8988T (cell line): ENCODE measurements at places on chromosomes 3 and 15.

- DNase-seq = no peak
These were observed 11.1 kb upstream of the LINGO1 start for GRCh38 chr15:77643764-77644163.

DNA sequence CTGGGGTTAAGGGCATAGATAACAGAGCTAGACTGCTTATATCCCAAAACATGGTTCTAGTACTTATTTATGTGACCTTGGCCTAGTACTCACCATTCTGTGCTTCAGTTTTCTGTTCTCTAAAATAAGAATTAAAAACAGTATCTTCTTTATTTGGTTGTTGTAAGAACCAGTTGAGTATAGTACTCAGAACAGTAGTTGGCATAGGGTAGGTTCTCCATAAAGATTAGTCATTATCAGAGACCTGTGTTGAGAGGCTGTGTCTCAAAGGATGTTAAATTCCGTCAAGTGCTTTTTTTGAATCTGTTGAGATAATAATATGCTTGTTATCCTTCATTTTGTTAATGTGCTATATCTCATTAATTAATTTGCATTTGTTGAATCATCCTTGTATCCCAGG lies 47.4 kb upstream of the OSTN start:
- no peak for DNase-seq

DNA sequence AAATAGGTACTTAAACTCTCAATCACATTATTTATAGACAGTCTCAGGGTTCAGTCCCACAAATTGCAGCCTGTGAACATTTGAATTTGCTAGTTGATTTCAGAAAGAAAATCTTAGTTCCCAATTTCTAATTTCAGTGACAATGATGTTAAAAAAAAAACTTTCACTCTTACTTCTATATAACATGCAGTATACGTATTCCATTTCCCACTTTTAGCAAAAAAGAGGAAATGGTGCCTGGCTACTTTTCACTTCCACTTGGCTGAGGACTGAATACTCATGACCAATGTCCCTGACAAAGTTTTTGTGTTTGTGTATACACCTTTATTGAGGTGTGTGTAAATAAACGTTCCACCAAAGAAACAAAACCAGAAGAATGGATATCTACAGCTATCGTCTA lies 32.1 kb upstream of the XCR1 start:
- no peak for DNase-seq

DNA sequence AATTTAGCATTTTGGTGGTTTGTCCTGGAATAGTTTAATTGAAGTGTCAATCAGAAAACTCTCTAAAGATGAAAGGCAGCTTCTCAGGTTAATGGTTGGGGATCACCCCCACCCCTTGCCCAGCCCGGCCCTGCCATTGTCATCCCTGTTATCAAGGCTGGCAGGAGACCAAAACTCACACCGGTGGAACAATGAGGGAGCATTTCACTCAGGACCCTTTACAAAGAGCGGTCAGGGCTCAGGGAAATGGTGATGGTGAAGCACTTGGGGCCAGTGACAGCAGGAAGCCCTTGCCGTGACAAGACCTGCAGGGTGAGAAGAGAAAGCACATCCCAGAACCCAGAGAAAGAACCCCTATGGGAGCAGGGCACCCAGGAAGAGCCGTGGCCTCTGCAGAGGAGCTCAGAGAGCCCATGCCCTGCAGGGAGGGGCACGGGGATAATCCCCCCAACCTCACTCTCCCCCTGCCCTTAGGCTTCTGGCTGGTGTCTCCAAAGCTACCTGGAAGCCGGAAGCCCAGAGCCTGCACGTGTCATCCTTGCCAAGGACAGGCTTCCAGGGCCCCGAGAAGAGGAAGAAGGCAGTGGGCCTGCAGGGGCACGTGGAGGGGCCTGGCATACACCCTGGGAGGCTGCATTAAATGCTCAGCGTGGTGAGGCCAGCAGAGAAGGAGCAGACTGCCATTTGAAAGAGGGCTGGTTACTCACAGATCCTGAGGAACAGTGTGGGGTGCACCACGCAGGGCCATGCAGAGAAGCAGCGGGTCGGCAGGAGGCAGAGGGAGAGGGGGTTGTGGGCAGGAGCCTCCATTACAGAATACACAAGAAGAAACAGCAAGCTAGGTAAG lies 80.6 kb upstream of the PRR20G start:
- DNase-seq = no peak

DNA sequence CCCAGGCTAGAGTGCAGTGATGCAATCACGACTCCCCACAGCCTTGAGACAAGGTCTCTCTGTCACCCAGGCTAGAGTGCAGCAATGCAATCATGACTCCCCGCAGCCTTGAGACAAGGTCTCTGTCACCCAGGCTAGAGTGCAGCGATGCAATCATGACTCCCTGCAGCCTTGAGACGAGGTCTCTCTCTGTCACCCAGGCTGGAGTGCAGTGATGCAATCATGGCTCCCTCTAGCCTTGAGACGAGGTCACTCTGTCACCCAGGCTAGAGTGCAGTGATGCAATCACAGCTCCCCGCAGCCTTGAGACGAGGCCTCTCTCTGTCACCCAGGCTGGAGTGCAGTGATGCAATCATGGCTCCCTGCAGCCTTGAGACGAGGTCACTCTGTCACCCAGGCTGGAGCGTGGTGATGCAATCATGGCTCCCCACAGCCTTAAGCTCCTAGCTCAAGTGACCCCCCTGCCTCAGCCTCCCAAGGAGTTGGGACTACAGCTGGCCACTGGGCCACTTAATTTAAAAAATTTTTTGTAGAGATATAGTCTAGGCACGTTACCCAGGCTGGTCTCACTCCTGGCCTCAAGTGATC lies 26.1 kb downstream of the TFRC start:
- no peak for DNase-seq

DNA sequence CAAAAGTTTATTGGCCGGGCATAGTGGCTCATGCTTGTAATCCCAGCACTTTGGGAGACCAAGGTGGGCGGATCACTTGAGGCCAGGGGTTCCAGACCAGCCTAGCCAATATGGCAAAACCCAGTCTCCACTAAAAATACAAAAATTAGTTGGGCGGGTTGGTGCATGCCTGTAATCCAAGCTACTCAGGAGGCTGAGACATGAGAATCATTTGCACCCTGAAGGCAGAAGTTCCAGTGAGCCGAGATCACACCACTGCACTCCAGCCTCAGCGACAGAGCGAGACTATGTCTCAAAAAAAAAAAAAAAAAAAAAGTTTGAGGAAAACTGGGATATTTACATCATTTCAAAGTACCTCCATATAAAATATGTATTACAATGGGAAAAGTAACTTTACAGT lies 40.4 kb downstream of the ETFA start:
- DNase-seq = no peak

DNA sequence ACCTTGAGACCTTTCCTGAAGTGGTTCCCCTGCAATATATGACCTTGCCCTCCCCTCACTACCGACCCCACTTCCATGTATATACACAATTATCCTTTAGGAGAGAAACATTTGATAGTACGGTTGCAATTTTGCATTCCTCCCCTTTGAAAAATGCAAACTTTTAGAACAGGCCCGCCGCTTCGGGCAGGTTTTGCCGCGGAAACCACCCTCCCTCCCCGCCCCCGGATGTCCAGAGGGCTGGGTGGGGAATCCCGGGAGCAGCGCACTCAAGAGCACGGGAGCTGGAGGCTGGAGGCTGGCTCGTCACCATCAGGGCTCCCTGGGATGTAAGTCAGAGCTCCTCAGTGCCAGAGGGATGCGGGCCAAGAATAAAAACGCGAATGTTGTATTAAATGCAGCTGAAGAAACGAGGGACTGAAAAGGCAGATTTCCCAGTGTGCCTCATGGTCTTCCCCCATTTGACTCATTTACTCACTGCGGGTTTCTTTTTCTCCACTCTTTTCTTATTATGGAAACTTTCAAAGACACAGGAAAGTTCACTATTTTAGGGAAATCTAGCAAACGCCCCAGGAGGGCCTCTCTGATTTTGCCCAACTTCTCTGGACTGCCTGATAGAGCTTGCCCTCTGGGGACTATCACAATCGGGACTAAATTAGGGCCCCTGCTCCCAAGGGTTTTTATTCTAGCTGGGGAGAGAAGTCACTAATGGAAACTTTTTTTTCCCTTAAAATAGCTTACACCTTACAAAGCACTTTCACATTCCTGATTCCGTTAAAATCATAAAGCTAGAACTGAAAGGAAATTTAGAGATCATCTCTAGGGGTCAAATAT lies 2.9 kb upstream of the USP3 start:
- peak; percentile 44 for DNase-seq

DNA sequence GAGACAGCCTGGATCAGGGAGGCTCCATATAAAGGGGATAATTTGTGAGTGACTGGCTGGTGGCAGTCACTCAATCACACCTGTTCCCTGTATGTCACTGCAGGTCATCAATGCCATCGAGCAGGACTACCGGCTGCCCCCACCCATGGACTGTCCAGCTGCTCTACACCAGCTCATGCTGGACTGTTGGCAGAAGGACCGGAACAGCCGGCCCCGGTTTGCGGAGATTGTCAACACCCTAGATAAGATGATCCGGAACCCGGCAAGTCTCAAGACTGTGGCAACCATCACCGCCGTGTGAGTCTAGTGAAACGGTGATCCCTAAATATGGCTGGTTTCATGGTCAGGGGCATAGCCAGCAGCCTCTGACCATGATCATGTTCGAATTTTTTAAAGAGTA lies 453.2 kb downstream of the EPHB1 start:
- no peak for DNase-seq

GRCh38 chr15:84727429-84727828 lies 11.5 kb upstream of the SEC11A start:
- no peak for DNase-seq

DNA sequence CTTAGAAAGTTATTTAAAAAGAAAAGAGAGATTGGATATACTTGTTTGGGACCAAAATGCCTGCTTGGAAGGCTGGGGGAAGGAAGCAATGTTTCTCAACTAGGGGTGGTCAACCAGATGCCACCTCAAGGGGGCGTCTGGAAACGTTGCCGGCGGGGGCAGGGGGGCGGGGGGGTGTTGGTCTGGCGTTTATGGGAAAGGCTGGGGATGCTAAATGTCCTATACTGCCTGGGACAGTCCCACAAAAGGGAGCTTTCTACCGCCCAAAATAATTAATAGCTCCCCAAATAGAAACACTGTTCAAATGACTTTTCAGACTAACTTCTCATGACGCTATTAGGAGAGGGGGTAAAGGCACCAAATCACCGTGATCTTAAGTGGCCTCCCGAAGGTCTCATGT lies 2.2 kb downstream of the POLG start:
- DNase-seq = peak; percentile 63

DNA sequence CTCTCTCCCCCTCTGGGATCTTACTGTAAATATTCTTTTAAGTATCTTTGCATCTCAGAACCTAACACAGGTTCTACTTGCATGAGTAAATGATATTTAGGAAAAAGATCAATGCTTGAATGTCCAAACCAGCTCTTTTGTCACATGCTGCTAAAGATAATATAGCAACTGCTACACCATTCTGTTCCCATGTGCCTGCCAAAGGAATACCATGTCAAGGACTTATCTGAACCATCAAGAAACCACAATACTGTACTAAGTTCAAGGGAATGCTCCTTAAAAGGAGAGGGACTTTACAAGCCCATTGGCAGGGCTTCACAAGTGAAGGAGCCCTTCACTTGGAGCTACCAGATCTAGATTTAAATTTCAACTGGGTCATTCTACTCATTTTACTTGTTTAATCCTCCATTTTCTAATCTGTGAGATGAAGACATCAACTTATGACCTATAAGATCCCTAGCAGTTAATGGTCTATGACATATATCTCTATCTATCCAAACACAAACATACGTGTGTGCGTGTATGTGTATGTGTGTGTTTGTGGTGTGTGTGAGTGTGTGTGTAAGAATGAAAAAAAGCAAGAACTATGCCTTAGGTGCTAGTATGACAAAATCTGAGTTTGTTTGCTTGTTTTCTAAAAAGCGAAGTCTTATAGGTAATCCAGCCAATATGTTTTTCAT lies 13.0 kb upstream of the SEC62 start:
- DNase-seq = no peak

GRCh38 chr3:151686257-151686656 lies 47.5 kb upstream of the AADACL2 start:
- DNase-seq = no peak

- DNase-seq = no peak
These were observed 278.4 kb downstream of the OCA2 start for GRCh38 chr15:27820722-27821121.

DNA sequence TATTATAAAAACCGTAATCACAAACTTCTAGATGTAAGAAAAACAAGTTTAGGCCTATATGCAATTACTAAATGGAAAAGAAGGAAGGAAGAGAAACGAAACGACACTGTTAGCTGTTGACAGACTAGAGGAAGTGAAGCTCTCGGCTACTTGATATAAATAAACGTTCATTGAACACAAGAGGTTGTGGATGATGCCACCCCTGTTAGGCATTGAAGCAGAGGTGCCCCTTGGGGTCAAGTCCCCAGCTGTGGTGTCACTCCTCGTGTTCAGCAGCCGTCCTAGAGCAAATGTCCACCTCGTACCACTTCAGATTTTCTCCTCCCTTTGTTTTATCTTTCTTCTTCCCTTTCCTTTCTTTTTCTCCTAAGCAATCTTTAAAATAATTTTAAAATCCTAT lies 146.5 kb upstream of the UBE2E1 start:
- DNase-seq = no peak

- DNase-seq = no peak
These were observed 205.0 kb downstream of the LSAMP start for GRCh38 chr3:116240261-116240660.

- DNase-seq = no peak
These were observed 168.2 kb downstream of the ECT2 start for GRCh38 chr3:172918568-172919296.

DNA sequence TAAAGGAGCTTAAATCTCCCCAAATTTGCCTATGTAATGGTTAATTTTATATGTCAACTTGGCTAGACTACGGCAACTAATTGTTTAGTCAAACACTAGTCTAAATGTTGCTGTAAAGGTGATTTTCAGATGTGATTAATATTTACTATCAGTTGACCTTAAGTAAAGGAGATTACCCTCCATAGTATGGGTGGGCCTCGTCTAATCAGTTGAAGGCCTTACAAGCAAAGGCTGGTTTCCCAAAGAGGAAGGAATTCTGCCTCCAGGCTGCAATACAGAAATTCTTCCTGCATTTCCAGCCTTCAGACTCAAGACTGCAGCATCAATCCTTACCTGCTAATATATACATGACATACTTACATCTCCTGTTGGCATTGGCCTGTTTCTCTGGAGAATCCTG lies 23.6 kb downstream of the SLC12A8 start:
- DNase-seq = no peak

GRCh38 chr3:125051715-125052581 lies 3.8 kb downstream of the HEG1 start:
- peak; percentile 48 for DNase-seq

DNA sequence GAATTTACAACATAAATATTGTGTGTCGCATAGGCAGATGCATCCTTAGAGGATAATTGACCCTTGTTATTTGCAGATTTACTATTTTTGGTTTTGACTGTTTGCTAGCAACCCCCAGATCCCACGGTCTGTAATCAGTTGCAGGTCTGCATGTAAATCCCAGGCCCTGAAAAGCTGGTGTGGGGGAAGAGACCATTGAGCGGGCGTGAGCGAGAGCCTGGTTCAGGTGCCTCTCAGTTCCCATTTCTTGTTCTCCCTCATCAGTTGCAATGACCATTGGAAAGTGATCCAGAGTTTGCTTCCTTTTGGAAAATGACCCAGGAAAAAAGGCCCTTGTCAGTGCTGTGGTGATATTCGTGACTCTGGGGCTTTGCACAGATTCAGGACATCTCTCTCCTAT lies 238.9 kb downstream of the UACA start:
- DNase-seq = no peak

GRCh38 chr15:74402337-74402841 lies 31.4 kb downstream of the SEMA7A start:
- DNase-seq = no peak
